ENCODE measurements at places on chromosomes 5 and 9.

DNA sequence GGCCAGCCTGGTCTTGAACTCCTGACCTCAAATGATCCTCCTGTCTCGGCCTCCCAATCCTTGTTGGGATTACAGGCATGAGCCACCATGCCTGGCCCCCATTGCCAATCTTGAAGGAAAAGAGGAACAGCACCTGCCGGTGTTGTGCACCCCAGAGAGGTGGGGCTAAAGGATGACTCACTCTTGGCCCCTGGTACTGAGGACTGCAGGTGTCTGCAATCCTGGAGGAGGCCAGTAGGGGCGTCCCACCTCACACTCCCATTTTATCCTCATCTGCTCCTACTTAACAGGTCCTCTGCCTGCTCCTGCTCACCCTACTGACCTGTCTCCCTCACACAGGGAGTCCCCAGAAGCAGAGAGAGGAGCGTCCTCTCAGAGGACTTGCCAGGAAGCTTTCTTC is 390.4 kb downstream of the ARHGEF28 start:
- no peak for DNase-seq

- no peak for DNase-seq
Measured at GRCh38 chr5:51398875-51399642, 15.8 kb downstream of the ISL1 start.

- DNase-seq: no peak
Measured at GRCh38 chr9:92807757-92808725, 43.4 kb upstream of the BICD2 start.

GRCh38 chr5:74272024-74272775 is 368.3 kb downstream of the ENC1 start:
- DNase-seq: no peak

GRCh38 chr9:89178830-89179539 is 367 bp upstream of the SHC3 start:
- DNase-seq: no peak

DNA sequence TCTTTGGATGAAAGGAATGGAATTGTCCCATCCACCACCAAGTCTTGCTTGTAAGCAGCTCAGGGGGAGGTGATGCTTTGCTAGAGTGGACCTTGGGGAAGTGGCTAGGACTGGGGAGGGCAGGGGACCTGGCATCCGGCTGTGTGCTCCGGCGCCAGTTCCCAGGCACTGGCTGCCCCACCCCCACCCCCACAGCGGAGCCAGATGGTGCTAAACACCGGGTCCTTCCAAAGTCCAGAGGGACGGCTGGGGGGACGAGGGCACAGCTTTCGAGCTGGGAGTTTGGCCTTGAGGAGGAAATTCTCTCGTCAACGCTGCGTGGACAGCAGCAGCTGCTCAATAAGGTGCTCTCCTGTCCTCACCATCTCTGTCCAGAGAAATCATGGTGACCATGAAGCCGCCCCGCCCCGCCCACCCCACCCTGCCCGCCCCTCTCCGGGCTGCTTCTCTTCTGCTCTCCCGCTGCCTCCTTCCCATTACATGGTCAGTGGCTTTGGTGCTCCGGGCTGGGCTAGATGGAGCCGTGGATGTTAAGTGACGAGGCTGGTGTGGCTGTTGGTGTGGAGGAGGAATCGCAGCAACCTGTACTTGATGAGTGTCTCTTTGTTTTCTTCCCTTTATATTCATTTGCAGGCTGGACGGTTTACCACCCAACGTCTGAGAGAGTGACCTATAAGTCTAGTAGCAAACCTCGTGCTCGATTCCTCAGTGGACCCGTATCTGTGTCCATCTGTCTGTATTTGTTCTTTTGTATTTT is 115.7 kb downstream of the WNK2 start:
- DNase-seq: peak; percentile 32

GRCh38 chr5:72351376-72351775 is 31.2 kb downstream of the PTCD2 start:
- no peak for DNase-seq

GRCh38 chr9:113519426-113520108 is 56.0 kb downstream of the RGS3 start:
- no peak for DNase-seq

DNA sequence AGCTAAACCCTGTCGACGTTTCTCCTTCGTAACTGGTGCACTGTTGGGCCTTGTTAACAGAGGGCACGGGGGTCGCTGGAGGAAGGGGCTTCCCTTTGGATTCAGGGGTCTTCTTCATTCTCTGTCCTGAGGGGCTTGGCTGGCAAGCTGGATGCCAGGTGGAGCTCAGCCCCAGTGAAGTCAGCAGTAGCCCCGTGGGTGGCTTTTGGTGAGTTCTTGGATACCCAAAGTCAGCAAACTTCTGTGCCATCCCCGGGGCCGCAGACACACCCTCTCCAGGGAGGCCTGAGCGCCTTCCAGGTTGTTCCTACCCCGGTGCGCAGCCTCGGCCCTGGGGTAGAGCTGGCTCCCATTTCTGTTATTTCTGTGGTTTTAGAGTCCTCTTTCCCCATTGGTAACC is 12.3 kb upstream of the OBP2A start:
- DNase-seq: peak; percentile 36

- DNase-seq: no peak
Measured at GRCh38 chr5:6904860-6905259, 191.6 kb downstream of the TENT4A start.

- no peak for DNase-seq
Measured at GRCh38 chr9:106620866-106621265, 242.1 kb upstream of the ZNF462 start.

GRCh38 chr5:33583332-33583731 is 142.6 kb downstream of the TARS1 start:
- DNase-seq: no peak

GRCh38 chr5:91245871-91246270 is 137.2 kb downstream of the ARRDC3 start:
- no peak for DNase-seq

DNA sequence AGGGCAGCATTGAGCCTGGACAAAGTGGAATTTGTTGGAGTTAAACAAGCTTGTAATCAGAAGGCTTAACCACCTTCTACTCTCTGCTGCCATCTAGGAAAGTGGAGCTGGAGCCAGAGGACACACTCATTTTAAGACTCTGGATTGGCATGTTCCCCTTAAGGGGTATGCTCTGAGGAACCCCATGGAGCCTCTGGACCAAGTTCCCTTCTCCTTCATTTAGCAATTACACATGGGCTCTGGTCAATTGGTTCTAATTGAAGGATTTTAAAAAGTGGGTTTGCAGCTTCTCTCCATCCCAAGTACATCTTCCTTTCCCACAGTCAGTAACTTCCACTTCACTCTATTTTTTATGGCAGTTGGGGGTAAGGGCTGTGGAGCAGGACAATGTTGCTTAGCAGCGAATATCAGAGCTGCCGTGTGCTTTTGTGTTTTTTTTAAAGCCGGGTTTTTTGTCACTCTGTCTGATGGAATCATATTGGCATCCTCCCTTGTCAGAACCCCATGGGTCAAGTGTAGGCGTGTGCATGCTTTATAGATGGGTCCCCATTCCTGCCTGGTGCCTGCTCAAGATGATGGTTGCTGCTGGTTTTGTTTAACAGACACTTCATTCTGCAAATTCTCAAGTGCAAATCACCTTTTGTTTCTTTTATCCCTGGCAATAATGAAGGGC is 330.7 kb upstream of the ADAMTSL1 start:
- DNase-seq: no peak

DNA sequence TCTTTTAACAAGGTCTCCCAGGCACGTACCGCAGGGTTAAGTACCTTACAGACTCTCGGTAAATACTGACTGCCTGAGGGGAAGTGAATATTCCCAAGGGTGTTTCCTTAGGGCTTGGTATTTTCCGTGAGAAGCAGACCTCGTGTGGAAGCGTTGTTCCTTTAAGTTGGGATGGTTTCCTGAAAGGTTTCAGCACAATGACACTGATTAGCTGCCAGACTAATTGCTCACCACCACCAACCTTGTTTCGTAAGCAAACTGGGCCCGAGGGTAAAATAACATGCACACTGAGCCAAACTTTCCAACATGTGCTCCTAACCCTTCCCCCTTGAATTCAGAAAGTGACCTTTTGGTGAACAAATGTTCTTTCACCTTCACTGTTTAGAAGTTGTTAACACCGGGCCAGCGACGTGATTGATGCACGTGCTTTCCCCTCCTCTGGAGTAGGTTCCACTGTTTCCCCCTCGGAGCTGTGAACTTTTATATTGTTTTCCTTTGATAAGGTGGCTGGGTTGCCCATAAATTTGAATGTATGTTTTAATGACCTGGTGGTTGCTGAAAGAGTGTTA is 128.1 kb upstream of the RPS23 start:
- DNase-seq: no peak

- DNase-seq: no peak
Measured at GRCh38 chr9:128136816-128137793, 9.6 kb upstream of the PTGES2 start.

DNA sequence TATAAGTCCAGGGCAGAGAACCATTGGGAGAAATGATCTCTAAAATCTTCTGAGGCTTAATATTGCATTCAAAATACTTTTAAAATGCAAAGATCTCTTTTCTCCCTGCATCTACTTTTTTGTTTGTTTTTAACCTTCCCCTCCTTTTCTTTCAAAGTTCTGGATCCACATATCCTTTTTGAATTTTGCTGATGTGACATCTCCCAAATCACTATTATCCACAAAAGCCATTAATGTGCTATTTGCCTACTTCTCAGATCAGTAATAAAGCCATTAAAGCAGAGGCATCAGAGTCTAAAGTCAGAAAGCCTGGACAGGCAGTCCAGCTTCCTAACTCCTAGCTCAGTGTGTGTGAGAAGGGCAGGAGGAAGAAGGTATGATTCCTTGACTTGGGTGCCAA is 114.2 kb downstream of the EBF1 start:
- DNase-seq: no peak

DNA sequence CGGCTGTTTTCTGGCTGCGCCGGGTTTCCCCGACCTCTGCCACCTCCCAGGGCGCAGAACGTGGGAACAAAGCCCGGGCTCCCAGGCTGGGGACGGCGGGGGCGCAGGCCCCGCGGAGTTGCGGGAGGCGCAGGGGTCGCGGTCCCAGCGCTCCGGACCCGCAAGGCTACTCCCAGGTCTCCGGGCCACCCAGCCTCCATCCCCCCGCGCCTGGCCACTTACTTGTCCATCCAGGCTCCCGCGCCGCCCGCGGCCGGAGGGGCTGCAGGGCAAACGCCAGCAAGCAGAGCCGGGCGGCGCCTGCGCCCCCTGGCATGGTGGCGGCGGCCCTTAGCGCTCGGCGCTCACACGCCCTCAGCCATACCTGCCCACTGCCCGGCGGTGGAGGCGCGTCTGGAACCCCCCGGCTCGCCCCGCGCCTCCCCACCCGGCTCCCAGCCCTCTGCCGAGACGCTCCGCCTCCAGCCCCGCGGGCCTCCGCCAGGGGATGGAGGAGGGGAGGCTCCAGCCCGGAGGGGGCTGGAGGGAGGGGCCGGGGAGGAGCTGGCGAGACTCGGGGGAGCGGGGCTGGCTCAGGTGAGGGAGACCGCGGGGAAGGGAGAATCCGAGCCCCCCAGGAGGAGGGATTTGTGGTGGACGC is at the start of gene ADAM19:
Gene ADAM19, minus strand, starts transcription at position 395 of the 640 bp plus-strand sequence. Its CDS starts 79 bp downstream, at position 316.
- DNase-seq: peak; percentile 74

All from activated CD8-positive, alpha-beta memory T cell treated with anti-CD3 and anti-CD28 coated beads, Interleukin-2, amount 10 ng/mL, durations not matched to agents 7 days and 5 days (primary cell).